Left lobe of liver (tissue), 2 donors: ENCODE measurements at places on chromosomes 11 and 22. TPM values are rescaled to one million over a fixed set of nuclear protein-coding genes. Genes with fewer than 3 reads are reported as not detected.

DNA sequence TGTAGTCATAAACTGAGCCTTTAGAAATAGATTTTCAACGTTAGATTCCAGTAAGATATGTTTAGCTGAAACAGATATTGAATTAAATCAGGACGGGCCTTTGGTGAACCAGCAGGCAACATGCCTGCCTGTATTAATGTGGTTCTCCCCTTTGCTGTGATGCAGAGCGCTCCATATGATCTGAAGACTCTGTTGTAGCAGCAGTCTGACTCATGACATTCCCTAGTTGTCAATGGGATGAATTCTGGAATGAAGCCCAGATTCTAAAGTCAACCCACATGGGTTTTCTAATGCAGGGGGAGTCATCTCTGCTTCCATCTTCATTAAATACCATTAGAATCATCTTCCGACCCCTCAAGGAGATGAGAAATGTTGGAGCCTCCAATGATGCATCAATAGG lies 864.5 kb downstream of the NTM start:
- DNase-seq = no peak

GRCh38 chr11:19968860-19969259 lies 191.4 kb downstream of the DBX1 start:
- DNase-seq = no peak

GRCh38 chr11:67022961-67023956 lies at the start of gene SYT12:
Gene SYT12 (plus strand): TSS chr11:67023134. CDS start chr11:67030145, 7,011 bp downstream.
- DNase-seq = no peak

CCDC88B gene
- total RNA-seq = 4.0 TPM

DNA sequence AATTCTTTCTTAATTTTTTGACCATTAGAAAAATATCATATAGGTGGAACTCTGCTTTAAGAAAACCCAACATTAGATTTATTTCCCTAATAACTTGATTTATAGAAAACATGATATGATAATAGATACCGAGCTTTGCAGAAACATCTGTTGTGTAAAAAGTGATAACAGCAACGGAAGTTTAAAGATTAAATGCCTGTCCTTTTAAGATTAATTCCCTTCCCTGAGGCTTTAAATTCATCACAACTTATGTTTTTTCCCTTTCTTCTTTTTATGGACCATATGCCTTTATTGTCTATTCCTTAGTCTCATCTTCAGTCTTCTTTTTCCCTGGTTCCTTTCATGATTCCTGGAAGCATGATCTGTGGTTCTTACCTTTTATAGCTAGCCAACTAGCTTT lies 1.9 kb downstream of the USP47 start:
- DNase-seq = no peak

RTN4RL2 gene
- total RNA-seq = 22.0 TPM

DNA sequence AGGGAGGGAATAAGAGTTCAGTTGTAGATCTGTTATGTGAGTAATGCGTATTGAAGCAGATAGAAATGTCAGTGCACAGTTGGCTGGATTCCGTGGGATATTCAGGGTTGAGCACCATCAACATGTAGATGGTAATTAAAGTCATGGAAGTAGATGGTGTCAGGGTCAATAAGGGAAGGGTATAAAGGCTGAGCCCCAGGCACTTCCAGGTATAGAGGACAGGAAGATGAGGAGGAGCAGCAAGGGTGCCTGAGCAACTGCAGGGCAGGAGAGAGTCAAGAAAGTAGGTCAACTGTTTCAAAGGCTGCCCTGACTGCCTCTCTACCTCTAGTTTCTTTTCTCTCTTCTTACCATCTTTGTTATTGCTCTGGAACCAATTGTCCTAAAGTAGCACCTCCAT lies 85.9 kb downstream of the MICAL2 start:
- DNase-seq = no peak

GRCh38 chr11:40280159-40281051 lies 1179.0 kb downstream of the LRRC4C start:
- DNase-seq = no peak

RAB39A gene
- 0.58 TPM for total RNA-seq

DNA sequence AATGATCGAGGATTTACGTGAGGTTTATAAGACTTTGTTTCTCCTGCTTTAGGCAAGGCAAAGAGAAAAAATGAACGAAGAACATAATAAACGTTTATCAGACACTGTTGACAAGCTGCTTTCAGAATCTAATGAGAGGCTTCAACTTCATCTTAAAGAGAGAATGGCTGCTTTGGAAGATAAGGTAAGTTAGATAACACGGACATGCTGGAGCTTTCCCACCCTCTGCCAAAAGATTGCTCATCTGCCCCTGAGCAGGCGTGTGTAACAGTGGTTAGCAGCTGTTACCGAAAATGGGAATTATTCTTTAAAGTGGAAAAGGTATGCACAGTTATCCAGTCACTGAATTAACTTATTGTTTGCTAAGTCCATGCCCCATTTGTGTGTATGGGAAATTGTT lies 62.8 kb upstream of the CTTN start:
- no peak for DNase-seq

DNA sequence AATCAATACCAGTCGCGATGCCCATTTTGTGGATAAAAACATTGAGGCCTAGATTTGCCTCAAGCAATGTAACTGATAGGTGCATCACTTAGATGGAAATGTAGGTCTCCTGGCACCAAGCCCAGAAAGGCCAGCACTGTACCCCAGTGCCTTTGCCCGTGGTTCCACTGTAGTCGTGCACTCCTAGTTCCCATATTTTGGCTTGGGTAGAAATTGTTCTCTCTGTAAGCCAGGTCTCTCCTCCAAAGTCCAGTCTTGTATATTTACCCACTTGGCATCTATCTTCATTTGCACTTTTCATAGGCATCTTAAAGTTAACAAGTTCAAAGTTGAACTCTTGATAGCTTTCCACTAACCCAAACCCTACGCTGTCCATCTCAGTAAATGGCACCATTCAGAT lies 41.6 kb upstream of the DMC1 start:
- DNase-seq = peak; percentile 71

DNA sequence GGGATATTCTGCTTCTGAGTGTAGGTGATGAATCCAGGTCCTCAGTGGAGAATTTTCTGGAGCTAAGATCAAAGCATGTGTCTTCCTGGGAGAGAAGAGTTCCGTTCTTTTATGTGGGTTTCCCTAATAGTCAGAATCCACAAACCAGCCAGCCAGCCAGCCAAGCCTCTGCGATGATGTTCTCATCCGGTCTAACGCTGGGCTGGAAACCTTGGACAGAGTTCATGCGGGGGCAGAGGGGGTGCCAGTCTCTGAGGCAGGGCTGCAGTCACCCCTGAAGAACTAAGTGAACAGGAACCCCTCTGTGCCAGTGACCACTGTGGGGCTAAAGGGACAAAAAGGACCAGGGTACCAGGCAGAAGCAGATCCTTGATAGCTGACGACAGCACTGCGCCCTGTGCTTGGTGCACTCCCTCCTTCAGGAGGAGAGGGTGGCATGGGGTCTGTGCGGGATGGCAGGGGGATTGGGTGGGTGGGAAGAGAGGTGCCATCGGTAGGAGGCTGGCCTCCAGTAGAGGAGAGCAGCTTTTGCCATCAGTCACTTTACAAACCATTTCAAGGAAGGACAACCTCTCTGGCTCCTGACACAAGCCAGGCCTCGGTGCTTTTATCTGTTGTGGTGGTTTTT lies 27.1 kb downstream of the ADAMTS15 start:
- DNase-seq = peak; percentile 18

DNA sequence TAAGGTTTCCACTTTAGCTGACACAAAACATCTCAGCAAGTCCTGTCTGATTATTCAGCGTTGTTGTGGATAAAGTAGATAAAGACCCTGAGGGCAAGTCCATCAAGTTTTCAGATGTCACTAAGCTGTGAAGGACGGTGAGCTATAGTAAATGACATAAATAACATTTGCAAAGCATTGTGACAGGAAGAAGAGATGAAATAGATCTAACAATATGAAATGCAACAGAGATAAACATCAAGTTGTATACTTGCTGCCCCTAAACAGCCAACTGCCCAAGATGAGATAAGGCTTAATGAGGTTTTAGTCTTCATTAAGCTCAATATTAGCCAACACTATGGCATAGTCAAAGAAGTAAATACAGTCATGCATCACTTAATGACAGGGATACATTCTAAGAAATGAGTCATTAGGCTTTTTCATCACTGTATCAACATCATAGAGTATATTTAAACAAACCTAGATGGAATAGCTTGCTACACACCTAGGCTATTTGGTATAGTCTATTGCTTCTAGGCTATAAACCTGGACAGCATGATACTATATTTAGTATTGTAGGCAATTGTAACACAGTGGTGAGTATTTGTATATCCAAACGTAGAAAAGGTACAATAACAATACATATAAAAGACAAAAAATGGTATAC lies 625.1 kb upstream of the ANO5 start:
- no peak for DNase-seq

GRCh38 chr11:76251226-76251575 lies 44.9 kb upstream of the WNT11 start:
- DNase-seq = no peak

GRCh38 chr11:92675810-92676209 lies 293.6 kb upstream of the MTNR1B start:
- DNase-seq = no peak

- no peak for DNase-seq
Observed at GRCh38 chr11:44950031-44950624, 555 bp downstream of the TP53I11 start.

GRCh38 chr22:33806191-33806590 lies 114.1 kb downstream of the LARGE1 start:
- DNase-seq = peak; percentile 69

GRCh38 chr11:2517016-2517385 lies 72.2 kb downstream of the KCNQ1 start:
- DNase-seq = peak; percentile 43

DNA sequence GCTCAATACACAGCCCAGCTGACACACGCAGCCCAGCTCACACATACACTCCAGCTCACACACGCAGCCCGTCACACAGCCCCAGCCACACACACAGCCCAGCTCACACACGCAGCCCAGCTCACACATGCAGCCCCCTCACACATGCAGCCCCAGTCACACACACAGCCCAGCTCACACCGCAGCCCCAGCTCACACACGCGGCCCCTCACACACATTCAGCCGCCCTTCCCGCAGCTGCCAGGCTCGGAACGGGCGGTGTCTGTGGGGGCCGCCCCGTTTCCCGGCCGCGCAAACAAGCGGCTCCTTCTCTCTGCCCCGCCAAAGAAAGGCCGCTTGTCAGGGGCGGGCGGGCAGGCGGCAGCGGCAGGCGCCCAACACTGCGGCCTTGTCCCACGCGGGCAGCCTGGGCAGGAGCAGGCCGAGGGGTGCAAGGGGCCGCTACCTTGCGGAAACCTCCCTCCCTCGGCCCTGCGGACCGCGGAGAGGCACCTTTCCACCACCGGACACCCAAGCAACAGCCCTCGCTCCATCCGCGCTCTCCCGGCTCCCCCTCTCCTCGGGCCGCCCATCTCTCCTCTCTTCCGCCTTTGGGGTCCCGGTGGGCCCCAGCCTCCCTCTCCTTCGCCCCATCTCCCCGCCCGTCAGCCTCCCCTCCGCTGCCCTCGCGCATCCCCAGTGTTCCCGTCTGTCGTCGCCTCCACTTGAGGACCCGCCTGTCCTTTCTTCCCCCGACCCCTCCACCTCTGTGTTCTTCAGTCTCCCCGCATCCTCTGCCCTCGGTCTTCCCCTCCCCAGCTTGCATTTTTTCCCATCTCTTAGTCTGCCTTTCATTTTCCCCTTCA lies 2.2 kb downstream of the PHLDB1 start:
- no peak for DNase-seq
